ENCODE measurements at places on chromosomes 4 and X.

DNA sequence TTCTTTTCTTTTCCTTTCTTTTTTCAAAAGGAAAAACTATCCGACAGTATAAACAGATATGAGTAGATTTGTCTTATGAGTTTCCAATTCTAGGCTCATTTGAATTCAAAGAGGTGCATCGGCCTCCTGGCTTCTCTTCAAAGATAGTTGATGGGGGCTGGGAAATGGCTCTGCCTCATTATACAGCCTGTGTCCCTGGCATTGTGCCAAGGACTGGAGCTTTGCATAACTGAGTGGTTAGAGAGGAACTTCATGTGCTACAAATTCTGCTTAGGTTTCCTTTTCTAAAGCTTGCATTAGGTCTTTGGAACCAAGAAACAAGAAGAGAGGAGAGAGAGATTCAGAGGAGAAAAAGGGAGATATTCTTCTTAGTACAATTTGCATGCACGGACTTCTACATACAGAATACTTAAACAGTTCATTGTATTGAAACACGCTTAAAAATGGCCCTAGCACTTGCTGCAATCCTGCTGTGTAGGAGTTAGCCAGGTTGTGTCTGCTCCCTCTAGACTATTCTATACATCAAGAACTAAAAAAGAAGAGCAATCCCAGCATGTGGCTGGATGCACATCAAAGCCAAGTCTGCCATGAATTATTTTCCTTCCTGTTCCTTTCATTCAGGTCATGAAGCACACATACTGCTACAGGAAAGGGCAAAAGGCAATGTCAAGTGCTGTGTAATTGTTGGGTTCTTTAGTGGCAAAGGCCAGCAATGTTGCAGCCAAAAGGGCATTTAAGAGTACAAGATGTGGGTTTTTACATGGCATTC is 70.9 kb downstream of the INTS12 start:
- DNase-seq = peak; percentile 48

DNA sequence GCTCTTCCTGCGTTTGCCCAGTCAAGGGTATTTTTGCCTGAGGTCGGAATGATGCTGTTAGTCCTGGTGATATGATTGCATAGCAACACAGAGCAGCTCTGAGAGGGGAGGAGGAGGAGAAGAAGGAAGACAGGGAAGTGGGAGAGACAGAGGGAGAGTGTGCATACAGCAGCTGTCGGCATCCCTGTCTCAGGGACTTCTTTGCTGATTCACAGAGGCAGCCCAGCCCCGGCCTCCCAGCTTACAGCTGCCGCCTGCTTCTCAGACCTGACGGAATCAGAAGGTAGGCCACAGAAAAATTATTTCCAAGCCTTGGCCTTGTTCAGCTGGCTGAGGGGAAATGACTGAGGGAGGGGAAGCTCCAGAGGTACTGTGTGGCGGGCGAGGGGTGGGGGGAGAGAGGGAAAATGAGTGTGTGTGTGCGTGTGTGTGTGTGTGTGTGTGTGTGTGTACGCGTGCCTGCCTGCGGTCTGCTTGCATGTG is 319 bp downstream of the DRP2 start:
- DNase-seq = no peak

DNA sequence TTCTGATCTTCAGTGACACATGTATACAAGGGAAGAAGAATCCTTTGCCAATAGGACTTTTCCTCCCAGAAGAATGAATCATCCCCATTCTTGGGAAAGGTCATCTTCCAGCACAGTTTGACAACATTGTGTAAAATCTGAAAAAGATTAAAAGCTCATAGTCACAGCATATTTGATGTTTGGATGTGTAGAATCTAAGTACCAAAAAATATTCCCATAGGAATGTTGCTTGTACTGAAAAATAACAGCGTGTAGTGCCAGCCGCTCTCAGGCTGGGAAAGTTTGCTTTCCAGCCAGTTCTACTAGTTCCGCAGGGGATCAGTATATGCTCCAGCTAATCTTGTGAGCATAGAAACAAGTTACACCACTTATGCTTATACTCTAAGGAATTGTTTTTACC is 74.7 kb upstream of the IL13RA1 start:
- DNase-seq = no peak

GRCh38 chr4:183789657-183790056 is 115.5 kb upstream of the STOX2 start:
- DNase-seq = no peak

GRCh38 chrX:68681443-68681941 is 34.0 kb downstream of the STARD8 start:
- DNase-seq = peak; percentile 94

GRCh38 chr4:122930862-122931261 is 8.5 kb upstream of the NUDT6 start:
- DNase-seq = peak; percentile 11

- peak; percentile 49 for DNase-seq
Observed at GRCh38 chr4:154626793-154627484, 14.5 kb upstream of the FGG start.

DNA sequence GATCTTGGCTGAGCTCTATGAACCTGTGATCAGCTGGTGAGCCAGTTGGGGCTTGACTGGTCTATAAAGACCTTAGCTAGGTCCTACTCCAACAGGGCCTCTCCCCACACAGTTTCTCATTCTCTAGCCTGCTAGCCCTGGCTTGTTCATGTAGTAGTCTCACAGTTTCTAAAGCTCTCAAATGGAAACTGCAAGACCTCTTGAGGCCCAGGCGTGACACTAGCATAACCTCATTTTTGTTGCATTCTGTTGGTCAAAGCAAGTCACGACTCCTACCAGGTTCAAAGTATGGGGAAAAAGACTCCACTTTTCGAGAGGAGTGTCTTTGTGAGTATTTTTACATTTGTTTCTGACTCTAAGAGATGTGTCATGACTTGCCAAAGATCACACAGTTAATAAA is 50.9 kb downstream of the CEP44 start:
- no peak for DNase-seq

GRCh38 chr4:66178906-66179305 is 508.6 kb upstream of the EPHA5 start:
- no peak for DNase-seq
